NCI-H187 treated with DMSO at 0.1 percent for 48 hours (cell line): ENCODE measurements at places on chromosomes 7 and 10.

- DNase-seq = no peak
These were observed 25.1 kb downstream of the AP5Z1 start for GRCh38 chr7:4800487-4800886.

GRCh38 chr7:73977619-73978618, 50.1 kb upstream of the ELN start:
- no peak for DNase-seq

GRCh38 chr7:74033372-74034311, 5.7 kb downstream of the ELN start:
- no peak for DNase-seq

DNA sequence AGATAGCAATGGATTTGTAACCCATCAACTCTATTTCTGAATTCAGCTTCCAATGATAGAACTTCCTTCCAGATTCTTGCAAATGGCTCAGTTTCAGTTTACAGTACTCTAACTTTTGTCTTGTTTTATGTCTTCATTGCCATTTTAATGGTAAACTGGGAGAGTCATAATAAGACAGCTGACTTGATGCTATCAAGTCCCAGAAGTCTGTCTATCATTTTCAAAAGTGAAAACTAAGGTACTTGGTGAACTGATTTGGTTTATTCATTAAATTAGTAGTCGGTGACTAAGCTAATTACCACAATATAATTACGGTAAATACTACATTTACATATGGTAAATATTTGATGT, 25.0 kb downstream of the RTKN2 start:
- DNase-seq = no peak

- no peak for DNase-seq
These were observed 392.4 kb downstream of the PHF14 start for GRCh38 chr7:11366118-11366517.

- DNase-seq = no peak
These were observed 28.2 kb downstream of the IL15RA start for GRCh38 chr10:5949009-5949759.

DNA sequence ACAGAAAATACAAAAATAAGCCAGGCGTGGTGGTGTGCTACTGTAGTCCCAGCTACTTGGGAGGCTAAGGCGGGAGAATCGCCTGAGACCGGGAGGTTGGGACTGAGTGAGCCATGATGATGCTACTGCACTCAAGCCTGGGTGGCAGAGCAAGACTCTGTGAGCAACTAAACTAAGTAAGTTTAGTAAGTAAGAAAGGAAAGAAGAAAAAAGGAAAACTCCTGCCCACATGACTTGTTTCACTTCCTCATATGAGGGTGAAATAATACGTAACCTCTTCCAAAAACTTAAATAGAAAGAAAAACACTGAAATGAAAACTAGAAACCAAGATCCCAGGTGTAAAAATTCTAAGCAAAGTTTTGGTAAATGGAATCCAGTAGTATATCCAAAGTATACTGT, 79.6 kb downstream of the LARP4B start:
- no peak for DNase-seq

DNA sequence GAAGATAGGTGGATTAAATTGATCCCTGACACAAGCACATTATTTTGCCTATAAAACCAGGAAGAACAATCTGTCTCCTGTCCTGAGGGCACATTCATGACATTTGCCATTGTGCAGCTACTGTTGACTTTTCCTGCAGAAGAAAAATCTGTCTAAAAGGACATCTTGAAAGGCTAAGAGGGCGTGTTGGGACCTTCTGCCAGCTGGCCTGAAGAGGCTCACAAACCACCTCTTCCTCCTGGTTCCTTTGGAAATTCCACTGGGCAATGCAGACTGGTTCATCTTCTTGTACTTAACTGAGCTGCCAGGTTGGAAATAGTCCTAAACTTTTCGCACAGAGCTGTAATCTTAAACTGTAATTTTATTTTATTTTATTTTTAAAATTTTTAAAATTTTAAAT, 35.7 kb upstream of the PIP start:
- DNase-seq = no peak

DNA sequence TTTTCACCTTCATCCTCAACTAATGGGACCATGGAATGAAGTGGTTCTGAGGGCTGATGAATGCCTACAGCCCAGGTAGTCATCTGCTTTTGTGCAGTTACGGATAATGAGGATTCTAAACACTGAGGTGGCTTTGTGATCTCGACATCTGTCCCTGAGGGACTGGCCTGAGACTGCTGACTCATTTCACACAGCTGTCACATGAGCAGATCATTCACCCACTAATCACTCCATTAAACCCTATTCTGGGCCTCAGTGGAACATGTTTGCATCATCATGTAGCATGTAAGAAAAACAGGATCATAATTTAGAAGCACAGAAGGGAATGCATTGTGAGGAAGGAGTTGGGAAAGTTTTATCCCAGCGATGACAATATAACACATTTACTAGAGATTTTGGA, 79.4 kb upstream of the FEZF1 start:
- no peak for DNase-seq

DNA sequence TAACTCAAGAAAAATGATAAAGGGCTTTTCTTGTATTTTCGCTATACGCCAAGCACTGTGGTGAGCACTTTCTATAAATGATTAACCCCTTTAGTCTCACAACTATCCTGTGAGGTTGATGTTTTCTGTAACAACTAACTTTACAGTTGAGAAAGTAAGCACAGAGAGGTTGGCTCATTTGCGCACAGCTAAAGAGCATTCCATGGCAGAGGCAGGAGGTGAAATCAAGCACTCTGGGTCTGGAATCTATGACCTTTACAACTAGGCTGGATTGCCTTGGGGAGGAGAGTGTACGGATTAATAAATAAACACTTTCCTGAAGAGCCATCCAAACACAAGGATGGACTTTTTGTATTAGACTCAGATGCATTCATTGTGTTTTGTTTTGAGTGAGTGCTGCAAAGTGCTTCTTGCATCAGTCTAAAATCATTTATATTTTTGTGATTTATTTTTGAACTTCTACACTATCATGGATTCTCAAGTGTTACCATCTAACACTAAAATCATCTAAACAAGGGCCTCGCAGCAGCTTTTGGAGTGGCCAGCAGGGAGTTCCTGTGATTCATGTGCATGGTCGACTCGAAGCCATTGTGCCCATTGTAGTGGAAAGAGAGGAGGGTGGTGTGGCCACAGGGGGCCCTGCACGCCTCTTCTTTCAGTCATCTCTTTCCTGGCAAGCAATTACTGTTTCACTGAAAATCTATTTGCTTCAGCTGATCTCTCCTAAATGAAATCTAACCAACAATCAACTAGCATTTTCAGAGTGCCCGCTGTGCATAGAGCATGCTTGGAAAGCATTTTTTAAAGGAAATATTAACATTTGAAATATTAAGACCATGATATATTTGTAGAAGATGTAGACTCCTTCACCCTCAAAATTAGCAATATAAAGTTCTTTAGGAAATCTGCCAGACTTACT, 633.4 kb upstream of the COBL start:
- no peak for DNase-seq

DNA sequence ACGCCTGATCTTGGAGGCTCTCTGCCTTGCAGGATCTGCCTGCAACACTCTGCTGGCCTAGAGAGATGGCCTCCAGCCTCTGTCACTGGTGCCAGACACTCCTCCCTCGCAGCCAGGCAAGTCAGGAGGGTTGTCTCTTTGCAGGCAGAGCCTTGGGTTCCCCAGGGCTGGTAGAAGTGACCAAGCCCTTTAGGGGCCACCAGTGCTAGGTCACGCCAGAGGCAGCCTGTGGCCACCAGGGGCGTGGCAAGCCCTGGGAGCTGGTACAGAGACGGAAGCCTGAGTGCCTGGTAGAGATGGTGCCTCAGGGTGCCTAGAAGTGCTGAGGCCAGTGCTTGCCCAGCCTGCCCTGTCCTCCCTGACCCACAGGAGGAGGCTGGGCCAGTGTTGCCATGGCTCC, 9.1 kb downstream of the ADCYAP1R1 start:
- DNase-seq = no peak

- no peak for DNase-seq
These were observed 328.4 kb upstream of the GNAI1 start for GRCh38 chr7:79806161-79806734.

GRCh38 chr10:86698207-86698940, 30.1 kb downstream of the LDB3 start:
- no peak for DNase-seq

- no peak for DNase-seq
These were observed 171.9 kb downstream of the PKD1L1 start for GRCh38 chr7:47776335-47776734.

DNA sequence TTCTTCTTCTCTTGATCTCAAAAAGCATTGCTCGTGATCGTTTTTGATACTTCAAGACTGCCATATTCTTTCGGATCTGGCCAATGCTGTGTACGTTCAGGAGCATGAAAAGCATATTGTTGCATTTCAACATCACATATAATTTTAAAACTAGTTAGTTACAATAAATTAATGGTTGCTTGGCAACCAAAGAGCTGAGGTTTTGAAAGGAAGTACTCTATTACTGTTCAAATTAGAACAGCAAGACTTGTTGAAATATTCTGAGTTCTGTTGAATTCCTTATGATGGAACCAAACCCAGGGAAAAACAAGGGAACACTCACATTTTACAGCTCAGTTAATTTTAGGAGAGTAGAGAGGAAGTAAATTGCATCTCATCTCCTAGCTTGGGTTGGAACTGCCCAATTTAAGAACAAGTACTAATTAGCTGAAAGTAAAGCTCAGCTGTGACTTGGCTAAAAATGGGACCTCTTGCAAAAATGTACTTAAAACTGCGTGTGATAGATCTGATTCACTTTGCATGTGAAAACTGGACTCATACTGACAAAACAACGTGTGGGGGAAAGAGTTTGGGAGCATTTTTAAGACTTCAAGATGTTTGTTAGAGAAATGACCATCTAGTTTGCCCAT, 21.2 kb downstream of the OR9A2 start:
- no peak for DNase-seq

DNA sequence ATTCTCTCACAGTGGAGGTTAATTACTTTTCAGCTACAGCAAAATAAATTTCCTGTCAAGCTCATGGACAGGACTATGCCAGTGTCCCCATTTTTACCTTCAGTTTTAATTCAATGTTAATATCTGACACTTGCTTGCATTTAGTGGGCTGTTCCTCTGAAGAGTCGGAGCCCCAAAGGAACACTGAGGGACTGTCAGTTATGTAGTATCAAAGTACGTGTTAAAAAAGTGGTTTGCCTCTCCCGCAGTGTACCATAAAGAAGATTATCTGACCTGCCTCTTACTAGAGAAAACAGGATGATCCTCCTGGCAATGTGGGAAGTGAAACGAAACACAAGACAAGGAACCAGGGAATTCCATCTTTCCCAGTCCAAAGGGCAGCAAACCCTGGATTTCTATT, 1010.9 kb upstream of the PHF14 start:
- no peak for DNase-seq

GRCh38 chr10:4824791-4825310, 1.2 kb upstream of the AKR1E2 start:
- no peak for DNase-seq

DNA sequence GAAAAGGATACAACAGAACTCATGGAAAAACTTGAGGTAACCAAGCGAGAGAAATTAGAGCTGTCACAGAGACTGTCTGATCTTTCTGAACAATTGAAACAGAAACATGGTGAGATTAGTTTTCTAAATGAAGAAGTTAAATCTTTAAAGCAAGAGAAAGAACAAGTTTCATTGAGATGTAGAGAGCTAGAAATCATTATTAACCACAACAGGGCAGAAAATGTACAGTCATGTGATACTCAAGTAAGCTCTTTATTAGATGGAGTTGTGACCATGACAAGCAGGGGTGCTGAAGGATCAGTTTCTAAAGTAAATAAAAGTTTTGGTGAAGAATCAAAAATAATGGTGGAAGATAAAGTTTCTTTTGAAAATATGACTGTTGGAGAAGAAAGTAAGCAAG, 62.1 kb downstream of the AKAP9 start:
- DNase-seq = no peak
